8988T (cell line): ENCODE measurements at places on chromosomes 6 and 20.

GRCh38 chr6:139612135-139612465 lies 237.7 kb upstream of the CITED2 start:
- DNase-seq: no peak

DNA sequence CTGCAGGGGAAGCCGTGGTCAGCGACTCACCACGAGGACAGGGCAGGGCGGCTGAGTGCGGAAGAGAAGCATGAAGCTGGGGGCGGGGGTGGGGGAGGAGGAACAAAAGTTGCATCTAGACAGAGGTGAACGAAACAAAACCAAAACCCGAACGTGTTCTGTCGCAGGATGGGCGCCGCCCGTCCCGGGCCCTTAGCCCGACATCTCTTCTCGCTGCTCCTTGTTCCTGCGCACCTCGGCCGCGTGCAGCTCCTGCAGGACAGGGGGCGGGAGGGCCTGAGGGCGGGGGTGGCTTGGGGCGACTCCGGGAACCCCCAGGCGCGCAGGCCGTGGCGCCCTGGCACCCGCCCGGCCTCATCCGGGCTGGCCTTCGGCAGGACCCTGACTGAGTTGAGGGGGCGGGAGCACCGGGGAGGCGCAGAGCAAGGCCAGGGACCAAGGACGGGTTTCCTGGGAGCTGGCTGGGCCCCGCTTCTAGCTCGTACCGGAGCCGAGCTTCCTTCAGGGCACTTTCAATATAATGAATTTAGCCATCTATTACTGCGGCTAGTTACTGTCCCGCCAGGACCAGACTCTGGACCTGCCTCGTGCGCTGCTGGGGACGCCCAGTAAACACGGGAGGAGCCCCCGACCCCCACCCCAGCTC lies 12.0 kb downstream of the STMN3 start:
- DNase-seq: peak; percentile 79

- no peak for DNase-seq
Measured at GRCh38 chr20:32697608-32698007, 23.9 kb upstream of the C20orf203 start.

DNA sequence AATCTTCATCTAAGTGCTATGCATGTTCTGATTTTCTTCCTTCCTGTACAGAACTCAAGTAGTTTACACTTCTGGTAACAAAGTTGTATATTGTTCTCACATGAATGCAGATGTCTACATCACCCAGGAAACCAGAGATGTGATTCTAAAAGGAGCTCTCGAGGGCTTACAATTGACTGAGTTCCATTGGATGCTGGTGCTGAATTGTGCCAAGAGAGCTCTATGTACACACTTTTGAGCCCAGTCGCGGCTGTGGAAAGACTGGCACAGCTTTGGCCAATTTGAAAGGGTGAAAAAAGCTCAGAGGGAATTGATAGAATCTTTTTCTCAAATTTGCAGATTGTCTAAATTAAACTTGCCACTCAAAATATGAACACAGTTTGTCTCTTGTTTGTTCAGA lies 340.7 kb downstream of the LMBRD1 start:
- no peak for DNase-seq

DNA sequence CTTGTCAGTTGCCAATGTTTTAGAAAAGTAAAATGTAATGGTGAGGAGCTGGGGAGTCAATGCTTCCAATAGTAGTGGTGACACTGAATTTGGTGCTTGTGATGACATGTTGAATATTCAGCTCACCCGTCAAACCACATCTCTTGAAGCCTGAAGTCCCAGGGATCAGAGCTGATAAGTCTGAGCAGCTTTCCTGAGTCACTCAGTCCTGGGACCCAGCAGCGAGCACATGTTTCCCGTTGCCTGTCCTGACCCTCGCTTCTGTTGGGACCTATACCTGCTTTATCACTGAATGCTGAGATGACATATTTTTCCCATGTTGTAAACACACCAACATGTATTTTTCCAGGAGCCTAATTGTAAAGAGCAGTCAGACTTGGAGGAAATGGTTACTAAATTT lies 693.6 kb downstream of the QKI start:
- no peak for DNase-seq

DNA sequence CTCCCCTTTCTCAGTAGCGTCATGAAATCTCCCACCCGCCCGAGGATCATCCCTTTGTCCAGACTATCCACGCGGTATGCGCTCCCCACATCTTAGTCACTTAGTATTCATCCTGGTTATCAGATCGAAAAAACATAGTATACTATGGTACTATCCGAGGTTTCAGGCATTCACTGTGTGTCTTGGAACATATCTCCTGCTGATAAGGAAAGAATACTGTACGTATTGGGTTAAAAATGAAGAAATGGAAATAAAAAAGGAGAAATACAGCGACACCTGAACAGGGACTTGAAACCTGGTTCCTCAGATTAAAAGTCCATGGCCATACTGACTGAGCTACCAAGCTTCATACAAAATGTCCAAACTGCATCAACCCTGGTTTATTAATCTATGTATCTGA lies 14.0 kb downstream of the HMGN4 start:
- DNase-seq: no peak

DNA sequence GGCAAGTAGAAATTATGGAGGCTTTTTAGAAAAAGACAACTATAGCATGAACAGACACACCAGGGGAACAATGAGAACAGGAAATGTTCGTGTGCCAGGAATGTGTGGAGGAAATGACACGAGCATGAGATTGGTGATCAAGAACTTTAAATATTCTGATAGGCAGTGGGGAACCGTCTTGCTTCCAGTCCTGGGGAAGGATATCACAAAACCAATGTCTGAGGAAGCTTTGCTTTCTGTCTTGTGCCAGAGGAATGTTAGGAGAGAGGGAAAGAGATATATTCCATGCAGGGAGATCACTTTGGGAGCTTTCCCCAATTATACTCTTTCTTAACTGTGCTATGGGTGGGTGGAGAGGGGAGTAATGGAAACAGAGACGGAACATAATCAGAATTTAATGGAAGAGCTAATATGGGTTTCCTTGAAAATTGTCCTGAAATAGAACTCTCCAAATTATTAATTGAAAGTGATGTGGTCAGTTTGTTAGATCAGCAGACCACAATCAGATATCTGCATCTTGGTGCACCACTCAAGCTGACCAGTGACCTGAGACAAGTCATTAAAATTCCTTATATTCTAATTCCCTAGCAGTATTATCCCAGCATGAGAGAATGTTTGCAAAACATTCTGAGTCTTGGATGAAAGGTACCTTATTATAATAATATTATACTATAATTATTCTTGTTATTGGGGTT lies 178.2 kb downstream of the SOX4 start:
- DNase-seq: no peak

DNA sequence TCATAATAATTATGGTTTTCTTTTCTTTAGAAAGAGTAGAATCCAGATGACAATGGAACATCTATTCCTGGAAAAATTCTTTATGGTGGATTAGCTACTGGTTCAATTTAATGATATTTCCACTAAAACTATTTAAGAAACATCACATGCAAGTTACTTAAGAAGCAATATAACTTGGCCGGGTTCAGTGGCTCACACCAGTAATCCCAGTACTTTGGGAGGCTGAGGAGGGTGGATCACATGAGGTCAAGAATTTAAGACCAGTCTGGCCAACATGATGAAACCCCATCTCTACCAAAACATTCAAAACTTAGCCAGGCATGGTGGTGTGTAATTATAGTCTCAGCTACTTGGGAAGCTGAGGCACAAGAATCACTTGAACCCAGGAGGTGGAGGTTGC lies 65.9 kb upstream of the SMLR1 start:
- DNase-seq: no peak

GRCh38 chr6:35141007-35141655 lies at the start of gene TCP11:
Gene TCP11 (minus strand): TSS chr6:35141339. CDS start chr6:35140870, 469 bp downstream.
- DNase-seq: no peak

GRCh38 chr6:116104636-116105035 lies 4.0 kb downstream of the NT5DC1 start:
- DNase-seq: no peak

- no peak for DNase-seq
Measured at GRCh38 chr20:34627458-34627857, 49.4 kb downstream of the PIGU start.

DNA sequence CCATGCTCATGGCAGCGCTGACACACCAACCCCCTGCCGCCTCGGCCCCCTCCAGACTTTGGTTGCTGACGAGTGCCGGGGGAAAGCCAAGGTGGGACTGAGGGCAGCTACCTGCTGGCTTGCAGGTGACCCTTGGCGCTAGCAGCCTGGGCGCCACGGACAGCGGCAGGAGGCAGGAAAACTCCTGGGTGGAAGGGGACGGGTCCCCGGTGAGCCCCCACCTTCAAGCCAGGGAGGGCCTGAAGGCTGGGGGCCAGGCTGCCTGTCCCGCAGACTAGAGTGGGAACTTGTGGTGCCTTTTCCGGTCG lies 226.7 kb downstream of the OTOR start:
- DNase-seq: no peak

GRCh38 chr6:142507065-142507464 lies 205.3 kb downstream of the ADGRG6 start:
- no peak for DNase-seq

DNA sequence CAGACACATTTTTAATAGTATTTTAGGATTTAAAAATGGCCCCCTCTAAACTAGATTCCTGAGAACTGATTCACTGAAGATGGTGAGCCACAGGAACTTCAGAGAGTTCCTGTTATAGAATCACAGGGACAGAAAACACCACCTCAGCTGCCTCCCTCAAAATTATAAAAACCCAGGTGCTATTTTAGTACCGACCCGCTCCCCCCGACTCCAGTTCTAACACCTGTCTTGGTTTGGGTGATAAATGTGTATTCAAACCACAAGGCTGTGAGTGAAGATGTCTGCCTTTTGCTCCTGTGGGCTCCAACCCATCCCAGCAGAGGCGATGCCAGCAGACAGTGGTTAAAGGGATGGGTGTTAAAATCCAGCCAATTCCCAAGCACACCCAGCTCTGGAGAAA lies 127.4 kb upstream of the LY86 start:
- DNase-seq: no peak

- DNase-seq: no peak
Measured at GRCh38 chr6:149752600-149753373, 3.2 kb downstream of the PCMT1 start.

DNA sequence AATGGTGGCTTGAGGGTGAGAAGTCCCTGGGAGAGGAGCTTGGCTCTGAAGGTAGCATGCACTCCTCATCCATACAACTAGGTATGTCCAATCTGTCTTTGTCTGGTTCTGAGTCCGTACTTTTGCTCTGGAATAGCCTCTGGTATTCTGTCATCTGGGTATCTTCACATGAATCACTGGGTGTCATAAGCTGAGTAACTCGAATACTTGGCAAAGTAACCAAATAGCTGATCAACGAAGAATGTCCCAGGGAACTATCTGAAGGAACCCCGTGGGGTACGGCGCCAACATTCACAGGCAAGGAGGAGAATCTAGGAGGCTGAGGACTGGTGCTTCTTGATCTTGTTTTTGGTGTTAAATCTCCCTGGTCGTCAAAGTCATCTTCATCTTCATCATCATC lies 184.8 kb downstream of the HIVEP2 start:
- DNase-seq: no peak

GRCh38 chr6:27428502-27428901 lies 39.9 kb downstream of the ZNF391 start:
- no peak for DNase-seq

- no peak for DNase-seq
Measured at GRCh38 chr20:23673209-23673608, 15.6 kb downstream of the CST4 start.

DNA sequence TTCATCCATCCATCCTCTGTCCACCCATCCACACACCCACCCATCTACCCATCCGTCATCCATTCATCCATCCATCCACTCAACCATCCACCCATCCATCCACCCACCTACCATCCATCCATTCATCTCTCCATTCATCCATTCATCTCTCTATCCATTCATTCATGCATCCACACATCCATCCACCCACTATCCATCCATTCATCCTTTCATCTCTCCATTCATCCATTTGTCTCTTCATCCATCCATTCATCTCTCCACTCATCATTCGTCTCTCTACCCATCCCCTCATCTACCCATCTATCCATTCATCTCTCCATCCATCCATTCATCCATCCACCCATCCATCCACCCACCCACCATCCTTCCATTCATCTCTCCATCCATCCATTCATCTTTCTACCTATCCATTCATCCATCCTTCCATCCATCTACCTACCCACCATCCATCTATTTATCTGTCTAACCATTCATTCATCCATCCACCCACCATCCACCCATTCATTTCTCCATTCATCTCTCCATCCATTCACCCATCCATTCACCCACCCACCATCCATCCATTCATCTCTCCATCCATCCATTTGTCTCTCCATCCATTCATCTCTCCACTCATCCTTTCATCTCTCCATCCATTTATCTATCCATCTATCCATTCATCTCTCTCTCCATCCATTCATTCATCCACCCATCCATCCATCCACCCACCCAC lies 275.4 kb downstream of the TAF4 start:
- DNase-seq: no peak

DNA sequence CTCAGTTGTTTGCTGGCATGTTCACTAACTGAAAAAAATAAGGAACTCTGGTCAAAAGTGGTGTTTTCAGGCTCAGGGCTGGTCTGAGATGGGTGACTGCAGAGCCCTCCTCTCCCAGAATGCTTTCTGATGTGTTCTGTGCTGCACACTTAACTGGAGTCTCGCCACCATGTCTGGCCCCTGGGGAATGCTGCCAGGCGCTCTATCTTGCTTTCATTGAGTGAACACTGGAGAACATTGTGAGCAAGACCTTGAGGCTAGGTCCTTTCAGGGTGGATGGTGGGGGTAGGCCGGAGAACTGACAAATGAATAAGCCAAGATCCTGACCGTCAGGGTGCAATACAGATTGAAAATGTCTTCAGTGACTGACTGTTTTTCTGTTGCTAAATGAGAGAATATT lies 19.5 kb downstream of the PANK2 start:
- no peak for DNase-seq

DNA sequence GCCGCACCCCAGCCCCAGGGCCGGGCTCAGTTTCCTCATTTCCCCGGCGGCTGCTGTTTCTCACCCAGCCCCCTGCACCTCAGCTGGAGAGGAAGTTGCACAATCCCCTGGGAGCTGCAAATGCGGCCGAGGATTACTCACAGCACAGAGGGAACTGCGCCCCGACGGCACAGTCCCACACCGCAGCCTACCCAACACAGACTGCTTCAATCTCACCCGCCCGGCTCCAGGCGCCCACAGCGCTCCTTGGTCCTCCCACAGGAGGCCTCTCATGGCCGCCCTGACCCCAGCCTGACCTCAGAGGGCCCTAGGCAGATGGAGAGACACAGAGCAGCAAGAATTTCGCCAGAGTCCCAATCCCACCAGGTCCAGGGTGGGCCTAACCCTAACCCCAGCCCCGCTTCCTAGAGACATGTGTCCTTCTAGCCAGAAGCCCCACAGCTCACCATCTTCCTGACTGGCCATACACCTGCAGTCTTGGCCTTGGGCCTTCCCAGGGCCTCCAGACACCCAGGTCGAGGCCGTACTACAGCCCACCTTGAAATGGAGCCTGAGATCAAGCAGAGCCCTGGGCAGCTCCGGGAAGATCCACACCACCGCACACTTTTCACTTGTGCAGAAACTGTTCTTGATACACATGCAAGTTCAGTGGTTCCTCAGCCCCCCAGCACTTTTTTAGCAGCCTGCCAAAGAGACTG lies 11.7 kb downstream of the TFEB start:
- peak; percentile 89 for DNase-seq

- no peak for DNase-seq
Measured at GRCh38 chr6:158996856-158997255, 3.1 kb downstream of the RSPH3 start.

GRCh38 chr20:1392443-1392692 lies 486 bp downstream of the FKBP1A start:
- no peak for DNase-seq

GRCh38 chr6:160284575-160284974 lies 26.0 kb upstream of the SLC22A2 start:
- no peak for DNase-seq

- DNase-seq: peak; percentile 67
Measured at GRCh38 chr6:27388293-27389197, at the start of gene ZNF391. Gene ZNF391 (plus strand): TSS chr6:27388759. CDS start chr6:27400371, 11,612 bp downstream.
